IMR-90 (cell line): ENCODE measurements at places on chromosomes 11 and 22.

GRCh38 chr11:121029153-121029552 lies 5.3 kb downstream of the TBCEL start:
- peaks cover 4% of the 10 kb centered on the region for H3K4me1 ChIP-seq
- DNase-seq: no peak
- H3K27me3 ChIP-seq: no peaks in the 10 kb centered on the region
- no peaks in the 10 kb centered on the region for H3K36me3 ChIP-seq
- no peak overlapping the region for H3K4me3 ChIP-seq

DNA sequence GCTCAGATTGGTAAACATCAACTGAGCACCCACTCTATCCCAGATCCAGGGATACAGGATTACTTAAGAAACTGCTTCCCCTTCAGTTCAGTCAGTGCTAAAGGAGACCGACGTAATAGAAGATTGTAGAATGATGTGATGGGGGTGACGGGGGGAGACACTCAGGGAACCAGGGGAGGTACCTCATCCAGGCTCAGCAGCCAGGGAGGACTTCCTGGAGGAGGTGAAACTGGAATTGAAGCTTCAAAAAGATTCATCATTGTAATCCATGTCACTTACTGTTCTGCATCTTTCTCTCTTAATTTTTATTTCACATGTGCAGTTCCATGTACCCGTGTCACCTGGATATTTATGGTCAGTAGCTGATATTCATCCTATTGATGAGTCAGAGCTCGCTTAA lies 19.1 kb upstream of the TEF start:
- no peak overlapping the region for H3K27ac ChIP-seq
- peaks cover 8% of the 10 kb centered on the region for H3K4me1 ChIP-seq
- DNase-seq: no peak

GRCh38 chr11:75894036-75894585 lies 79.1 kb downstream of the UVRAG start:
- peaks cover 2% of the 10 kb centered on the region; the same call in 1 of the 2 replicates for H3K36me3 ChIP-seq
- H3K27ac ChIP-seq: no peak overlapping the region
- no peaks in the 10 kb centered on the region for H3K4me1 ChIP-seq

- peaks cover 3% of the 10 kb centered on the region for H3K4me1 ChIP-seq
- H3K4me3 ChIP-seq: no peak overlapping the region
- H3K27ac ChIP-seq: no peak overlapping the region
- DNase-seq: no peak
Observed at GRCh38 chr11:9112075-9112474, 20.7 kb upstream of the SCUBE2 start.

DNA sequence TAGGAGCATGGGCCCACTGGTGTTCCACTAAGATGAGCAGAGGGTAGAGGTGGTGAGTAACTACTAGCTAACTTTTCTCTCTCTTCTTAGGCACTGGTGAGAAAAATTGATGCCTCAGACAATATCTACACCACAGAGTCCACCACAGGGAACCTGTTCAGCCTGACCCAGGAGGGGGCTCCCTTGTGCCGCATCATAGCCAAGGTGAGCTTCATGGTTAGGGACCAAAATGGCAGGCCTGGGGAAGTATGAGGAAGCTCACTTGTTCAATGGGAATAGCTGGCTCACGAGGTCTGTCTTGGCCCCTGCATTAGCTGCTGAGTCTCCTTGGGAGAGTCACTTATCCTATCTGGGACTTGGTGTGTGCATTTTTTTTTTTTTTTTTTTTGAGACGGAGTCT lies 75.9 kb downstream of the INSC start:
- H3K36me3 ChIP-seq: no peaks in the 10 kb centered on the region; the same call in 1 of the 2 replicates
- no peak overlapping the region for H3K27ac ChIP-seq
- peaks cover 11% of the 10 kb centered on the region for H3K4me1 ChIP-seq
- DNase-seq: no peak
- no peaks in the 10 kb centered on the region for H3K27me3 ChIP-seq

GRCh38 chr11:123822599-123822998 lies 16.4 kb upstream of the OR6M1 start:
- H3K4me3 ChIP-seq: no peak overlapping the region
- no peaks in the 10 kb centered on the region for H3K27me3 ChIP-seq
- no peaks in the 10 kb centered on the region for H3K4me1 ChIP-seq
- H3K36me3 ChIP-seq: no peaks in the 10 kb centered on the region
- H3K27ac ChIP-seq: no peak overlapping the region
- DNase-seq: no peak
